ENCODE measurements at places on chromosomes 3 and 15.

GRCh38 chr3:166456286-166456685, 619.1 kb upstream of the BCHE start:
- no peak for DNase-seq

DNA sequence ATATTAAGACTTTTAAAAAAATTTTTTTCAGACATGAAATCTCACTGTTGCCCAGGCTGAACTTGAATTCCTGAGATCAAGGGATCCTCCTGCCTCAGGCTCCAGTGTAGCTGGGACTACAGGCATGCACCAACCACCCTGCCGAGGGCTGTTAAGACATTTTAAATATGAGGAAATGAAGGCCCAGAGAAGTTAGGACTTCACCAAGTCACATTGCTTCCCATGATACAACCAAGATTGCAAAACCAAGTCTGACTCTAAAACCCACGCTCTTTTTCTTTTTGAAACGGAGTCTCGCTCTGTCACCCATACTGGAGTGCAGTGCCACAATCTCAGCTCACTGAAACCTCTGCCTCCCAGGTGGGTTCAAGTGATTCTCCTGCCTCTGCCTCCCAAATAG, 28.0 kb downstream of the PTPN9 start:
- DNase-seq, result no peak

- DNase-seq, result no peak
Observed at GRCh38 chr3:186461141-186461540, 83.0 kb downstream of the CRYGS start.

DNA sequence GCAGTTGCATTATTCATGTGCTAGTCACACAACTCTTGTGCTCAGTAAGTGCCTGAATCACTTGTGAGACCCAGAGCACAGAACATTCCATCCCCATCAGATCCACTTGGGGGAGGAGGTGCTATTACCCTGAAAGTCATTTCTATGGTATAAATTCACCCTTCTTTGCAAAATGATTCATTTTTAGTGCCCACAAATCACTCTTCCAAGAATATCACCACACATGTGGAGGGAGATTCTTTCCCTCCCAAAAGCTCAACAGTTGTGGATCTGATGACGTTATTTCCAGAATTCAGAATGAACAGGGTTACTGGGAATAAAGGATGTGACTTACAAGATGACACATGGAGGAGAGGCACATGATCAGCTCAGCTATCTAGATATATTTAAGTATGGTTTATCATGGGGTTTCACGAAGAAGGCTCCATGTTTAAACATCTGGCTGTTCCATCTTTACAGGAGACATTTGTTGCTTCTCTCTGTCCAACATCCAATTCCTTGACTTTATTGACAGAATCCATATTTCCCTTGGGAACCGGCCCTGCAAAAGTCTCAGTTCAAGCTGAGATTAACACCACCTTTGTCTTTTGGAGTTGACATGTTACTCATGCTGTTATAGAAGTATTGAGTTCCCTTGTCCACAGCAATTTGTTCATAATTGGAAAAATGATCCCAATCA, 214.2 kb upstream of the PROK2 start:
- no peak for DNase-seq

- no peak for DNase-seq
Observed at GRCh38 chr3:136048068-136048467, 82.5 kb downstream of the PPP2R3A start.

DNA sequence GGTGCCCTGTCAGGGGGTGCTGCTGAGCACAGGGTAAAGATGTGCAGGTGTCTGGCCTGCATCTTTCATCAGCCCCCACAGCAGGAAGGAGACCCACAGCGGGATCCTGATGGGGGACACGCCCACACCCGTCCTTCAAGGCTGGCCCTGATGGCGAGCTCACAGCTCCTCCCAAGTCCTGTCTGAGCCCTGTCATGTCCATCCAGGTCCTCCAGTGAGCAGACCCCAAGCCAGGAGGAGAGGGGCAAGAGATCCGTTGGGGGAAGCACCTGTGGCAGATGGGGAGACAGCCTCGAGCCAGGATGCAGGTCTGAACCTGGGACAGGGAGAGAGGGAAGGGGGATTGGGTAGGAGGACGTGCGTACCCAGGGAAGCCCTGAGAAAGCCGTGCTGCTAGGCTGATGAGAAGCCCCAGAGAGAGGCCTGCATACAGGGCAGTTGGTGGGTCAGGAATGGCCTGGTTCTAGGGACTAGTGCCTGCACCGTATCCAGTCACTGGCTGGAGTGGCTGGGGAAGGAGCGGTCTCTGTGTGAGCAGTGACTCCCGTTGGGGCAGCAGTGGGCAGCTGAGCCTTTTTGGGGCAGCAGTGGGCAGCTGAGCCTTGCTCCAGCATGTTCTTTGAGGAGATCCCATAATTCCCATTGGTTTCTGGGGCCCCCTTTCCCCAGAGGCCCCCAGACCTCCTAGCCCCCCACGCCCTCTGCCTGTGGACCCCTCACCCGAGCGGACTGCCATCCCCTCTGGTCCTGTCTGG, 133.3 kb upstream of the MEF2A start:
- DNase-seq, result no peak

DNA sequence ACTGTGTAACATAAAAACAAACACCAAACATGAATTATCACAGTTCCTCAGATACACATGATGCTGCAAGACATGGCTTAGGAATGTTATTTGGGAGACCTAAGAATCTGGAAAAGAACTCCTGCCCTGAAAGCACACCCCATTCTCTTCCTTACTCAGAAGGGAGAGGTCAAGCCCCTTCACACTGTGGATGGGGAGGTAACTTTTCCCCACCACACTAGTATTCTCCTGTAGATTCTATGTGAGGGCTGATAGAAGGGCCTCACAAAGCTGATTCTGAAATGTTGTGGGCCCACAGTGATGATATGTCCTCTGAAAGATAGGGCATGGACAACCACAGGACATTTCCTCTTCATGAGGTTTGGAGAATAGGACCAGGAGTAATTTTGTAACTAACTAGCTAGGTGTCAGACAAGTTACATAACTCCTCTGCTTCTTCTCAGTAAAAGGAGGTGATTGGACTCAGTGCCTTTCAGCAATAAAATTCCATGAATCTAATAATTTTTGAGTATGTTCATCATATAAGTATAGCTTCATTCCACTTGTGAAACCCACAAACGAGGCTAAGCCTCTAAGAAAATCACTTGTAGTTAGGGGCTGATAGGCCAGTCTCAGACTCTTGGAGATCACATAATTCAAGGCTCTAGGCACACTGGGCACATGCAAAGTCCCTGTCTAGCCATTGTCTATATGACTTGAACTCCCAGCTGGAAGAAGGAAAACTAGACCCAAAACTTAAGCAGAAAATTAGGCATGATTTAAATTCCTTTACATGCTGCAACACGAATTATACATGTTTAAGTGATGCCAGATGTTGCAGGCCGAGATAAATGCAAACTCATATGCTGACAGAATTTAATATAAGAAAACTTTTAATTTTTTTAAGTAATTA, 7.5 kb downstream of the PTX3 start:
- DNase-seq, result no peak

- no peak for DNase-seq
Observed at GRCh38 chr3:52183786-52184445, 14.0 kb upstream of the ALAS1 start.

DNA sequence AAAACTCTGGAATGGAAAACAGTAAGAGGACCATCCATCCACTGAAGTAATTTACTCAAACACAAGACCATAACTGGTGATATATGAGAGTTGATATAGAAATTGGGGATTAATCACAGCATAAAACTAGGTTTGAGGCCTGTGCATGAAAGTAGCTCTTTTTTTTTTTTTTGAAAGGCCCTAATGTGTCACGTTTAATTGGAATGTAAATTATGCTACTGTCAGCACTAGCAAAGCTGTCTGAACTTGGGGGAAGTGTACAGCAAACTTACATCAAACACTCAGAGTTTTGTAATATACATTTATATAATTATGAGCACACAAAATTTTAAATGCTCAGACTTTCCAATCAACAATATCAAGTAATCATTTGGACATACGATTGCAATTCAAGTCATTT, 154.1 kb downstream of the GREM1 start:
- DNase-seq, result no peak

GRCh38 chr15:80839764-80840130, 60.6 kb downstream of the CEMIP start:
- no peak for DNase-seq

GRCh38 chr3:17194116-17194515, 309.4 kb downstream of the PLCL2 start:
- DNase-seq, result no peak

- no peak for DNase-seq
Observed at GRCh38 chr15:66422347-66422746, 35.6 kb downstream of the MAP2K1 start.
